ENCODE measurements at places on chromosomes 1 and 21.

GRCh38 chr1:65036570-65037051 is 70.3 kb upstream of the JAK1 start:
- DNase-seq, result no peak

GRCh38 chr21:18041012-18041411 is 203.6 kb upstream of the CHODL start:
- no peak for DNase-seq

DNA sequence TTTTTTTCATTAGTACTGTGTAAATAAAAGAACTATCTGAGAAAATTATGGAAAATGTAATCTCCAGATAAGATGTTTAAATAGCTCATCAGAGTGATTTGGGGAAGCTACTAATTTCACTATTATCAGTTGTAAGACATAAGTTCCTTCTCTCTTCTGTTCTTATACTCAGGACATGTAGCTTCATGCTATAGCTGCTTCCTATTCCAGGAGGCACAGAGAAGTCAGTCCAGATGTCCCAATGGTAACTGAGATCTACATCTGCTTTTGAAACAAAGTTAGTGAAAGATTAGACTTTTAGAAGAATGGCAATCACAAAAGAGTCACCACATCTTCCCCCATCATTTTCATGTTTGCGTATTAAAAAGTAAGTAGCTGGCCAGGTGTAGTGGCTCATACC is 5.6 kb downstream of the MAP3K21 start:
- no peak for DNase-seq

DNA sequence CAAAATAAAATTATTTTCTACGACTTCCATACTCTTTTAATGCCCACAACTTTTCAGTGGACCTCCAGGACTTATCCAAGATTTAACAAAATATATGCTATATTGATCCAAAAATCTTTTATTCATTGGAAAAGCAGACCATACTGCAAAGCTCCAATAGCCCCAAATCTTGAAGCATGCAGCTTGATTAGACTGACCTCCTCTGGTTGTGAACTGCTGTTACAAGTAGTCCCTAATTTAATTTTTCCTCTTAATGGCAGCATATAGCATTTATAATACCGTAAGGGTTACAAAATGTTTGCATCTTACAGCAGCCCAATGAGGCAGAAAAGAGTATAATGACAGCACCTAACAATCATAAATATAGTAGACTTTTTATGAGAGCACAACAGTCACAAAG is 49.8 kb downstream of the TPR start:
- DNase-seq, result no peak

GRCh38 chr21:45290948-45291612 is 3.4 kb upstream of the POFUT2 start:
- no peak for DNase-seq

GRCh38 chr1:234583755-234584419 is 26.1 kb downstream of the IRF2BP2 start:
- DNase-seq, result no peak

DNA sequence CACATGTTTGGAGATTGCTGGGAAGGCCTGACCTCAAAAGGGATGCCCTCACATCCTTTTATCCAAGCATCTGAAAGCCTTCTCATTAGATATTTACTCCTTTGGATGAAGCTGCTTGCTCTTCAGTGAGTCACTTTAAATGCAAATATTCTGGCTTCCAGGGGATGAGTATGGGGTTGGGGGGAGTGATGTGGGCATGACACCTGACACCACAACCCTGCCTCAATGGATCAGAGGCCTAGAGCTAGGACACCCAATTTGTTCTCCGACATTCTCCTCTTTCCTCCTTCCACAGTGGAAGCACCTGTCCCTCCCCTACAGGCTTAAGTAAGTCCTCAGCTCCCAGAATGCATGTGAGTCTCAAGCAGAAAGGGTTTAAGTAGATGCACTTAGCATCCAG is 238.3 kb downstream of the OMA1 start:
- no peak for DNase-seq

GRCh38 chr21:14943616-14944015 is 121.2 kb downstream of the NRIP1 start:
- DNase-seq, result no peak

DNA sequence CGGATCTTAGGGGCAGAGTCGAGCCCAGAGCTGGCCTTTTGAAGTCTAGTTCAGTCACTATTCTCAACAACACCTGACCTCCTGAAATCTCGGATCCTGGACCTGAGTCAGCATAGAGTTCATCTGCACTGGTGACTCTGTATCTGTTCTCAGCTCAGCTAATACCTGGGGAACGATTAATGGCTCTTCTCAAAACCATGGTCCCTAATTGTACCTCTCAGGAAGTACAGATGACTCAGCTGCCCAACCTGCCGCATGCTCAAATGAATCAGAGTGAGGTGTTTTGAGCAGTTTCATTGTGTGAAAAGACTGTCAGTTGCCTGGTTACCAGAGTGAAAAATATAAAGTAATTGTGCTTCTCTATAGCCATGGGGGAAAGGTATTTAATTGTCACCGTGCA is 89.2 kb downstream of the SLC35F3 start:
- no peak for DNase-seq

GRCh38 chr1:186374303-186375151 is 526 bp downstream of the TPR start:
- DNase-seq, result no peak

GRCh38 chr1:62908168-62908695 is 124.3 kb downstream of the ATG4C start:
- DNase-seq, result no peak

DNA sequence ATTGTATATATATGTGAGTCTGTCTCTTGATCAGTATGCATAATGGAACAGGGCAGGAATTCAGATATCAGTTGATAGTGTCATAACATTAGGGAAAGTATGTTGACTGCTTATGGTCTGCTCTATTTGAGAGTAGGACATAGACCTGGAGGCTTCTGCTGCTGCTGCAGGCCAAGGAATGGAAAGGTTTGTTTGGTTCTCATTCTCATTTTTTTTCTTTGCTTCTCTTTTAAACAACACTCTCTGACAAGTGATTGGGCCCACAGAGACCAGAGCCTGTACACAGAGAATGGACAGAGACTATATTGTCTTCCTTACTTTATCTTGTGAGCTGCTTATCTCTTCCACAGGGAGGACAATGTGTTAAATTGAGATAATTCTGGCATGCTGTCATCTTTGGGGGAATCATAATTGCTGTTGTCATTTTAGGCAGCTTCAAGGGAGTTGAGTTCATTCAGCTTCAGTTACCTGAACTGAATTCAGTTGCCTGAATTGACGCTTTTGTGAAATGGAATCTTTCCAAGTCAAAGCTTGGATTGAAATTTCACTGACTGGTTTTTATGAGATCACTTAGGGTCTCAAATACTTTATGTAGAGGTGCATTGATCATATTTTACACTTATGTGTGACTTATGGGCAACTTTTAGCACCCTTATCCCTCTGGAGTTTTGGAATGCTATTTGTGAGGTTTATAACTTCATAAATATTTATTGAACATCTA is 16.9 kb downstream of the CAP1 start:
- DNase-seq, result no peak
